ENCODE measurements at places on chromosomes 13 and 19.

DNA sequence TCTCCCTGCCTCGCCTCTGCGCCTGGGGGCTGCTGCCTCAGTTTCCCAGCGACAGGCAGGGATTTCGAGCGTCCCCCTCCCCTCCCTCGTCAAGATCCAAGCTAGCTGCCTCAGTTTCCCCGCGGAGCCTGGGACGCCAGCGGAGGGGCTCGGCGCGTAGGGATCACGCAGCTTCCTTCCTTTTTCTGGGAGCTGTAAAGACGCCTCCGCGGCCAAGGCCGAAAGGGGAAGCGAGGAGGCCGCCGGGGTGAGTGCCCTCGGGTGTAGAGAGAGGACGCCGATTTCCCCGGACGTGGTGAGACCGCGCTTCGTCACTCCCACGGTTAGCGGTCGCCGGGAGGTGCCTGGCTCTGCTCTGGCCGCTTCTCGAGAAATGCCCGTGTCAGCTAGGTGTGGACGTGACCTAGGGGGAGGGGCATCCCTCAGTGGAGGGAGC lies 722 bp upstream of the ICAM1 start:
- DNase-seq = peak; percentile 94

DNA sequence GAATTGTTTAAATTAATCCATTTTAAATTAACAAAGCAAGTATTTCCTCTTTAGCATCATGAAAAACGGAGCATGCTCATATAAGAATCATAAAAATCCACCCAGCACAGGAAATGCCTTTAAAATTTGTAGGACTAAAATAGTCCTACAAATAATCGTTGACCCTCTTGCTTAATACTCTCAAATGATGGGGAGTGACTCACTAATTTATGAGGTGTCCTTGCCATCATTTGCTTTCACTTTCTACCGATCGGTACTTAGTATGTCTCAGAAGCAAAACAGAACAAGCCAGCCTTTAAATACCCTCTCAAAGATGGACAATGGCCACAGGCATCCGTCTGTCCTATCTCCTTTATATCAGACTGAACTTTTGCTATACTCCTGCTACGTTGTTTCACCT lies 97.2 kb downstream of the SUCLA2 start:
- peak; percentile 59 for DNase-seq

DNA sequence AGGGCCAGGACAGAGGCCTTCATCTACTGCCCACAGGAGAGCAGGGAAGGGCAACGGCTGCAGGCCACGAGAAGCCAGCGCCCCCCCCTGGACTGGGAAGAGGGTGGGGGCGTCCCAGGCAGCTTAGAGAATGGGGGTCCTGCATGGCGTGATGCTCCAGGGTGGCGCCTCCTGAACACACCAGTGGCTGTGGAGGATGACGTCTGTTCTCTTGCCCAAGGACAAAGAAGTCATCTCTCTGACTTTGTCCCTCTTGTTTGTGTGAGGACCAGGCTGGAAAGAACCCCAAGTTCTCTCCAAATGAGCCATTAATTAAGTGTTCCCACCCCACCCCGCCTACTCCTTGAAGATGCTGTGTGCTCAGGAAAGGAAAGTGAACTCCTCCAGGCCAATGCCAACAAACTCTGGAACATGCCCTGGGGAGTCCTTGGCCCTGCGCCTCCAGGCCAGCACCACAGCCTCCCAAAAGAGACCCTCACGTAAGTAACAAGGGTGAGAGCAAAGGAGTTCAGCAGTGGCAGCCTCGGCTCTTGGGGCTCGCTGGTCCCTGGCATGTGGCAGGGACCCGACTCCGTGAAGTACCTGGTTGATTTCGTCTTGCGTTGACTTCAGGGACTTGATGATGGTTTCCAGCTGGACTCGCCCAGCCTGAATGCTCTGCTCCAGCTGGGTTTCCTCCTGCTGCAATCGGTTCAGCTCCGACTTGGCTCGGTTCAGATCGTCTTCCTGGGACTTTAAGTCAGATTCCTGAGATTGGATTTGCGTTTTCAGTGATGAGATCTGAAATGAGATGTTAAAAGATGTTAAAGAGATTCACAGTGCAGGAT lies 68.4 kb downstream of the EPS15L1 start:
- no peak for DNase-seq

GRCh38 chr19:4310247-4311121 lies 6.1 kb downstream of the FSD1 start:
- peak; percentile 13 for DNase-seq

DNA sequence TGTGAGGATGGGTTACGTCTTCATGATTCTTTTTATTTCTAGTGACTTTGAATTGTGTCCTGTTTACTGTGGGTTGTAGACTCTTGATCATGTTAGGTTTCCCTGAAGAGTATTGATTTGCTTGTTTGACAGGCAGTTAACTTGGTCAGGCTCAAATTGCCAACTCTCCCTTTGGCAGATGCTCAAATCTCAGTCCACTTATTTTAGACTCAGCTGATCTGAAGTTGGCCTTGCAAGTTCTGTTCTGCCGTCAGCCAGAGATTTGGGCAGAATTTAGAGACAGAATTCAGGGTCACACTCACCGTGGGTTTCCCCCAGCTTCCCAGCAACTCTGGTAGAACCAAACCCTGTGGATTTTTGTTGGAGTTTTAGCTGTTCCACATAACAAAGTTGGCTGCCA lies 71.6 kb upstream of the TEX29 start:
- DNase-seq = no peak

GRCh38 chr13:41655997-41656396 lies 198.6 kb downstream of the RGCC start:
- DNase-seq = no peak

DNA sequence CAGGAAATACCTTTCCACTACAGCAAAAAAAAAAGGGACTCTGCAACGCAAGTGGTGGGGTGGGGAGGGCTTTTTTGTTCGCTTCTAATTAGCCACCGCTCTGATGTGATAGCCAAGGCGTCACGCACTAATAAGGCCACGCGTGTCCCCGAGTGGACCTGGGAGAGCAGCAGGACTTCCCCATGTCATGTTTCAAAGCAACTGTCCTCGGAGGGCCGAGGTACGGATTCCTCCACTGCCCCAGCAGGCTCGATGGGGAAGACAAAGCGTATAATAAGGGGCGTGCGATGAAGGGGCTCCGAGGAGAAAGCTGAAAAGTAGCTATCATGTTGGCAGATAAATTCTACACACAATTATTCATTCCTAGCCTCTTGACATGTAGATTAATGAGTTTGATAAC lies 179.7 kb upstream of the ZNF507 start:
- DNase-seq = no peak

- DNase-seq = peak; percentile 61
These were observed 67.3 kb downstream of the TRPM4 start for GRCh38 chr19:49224879-49225278.

DNA sequence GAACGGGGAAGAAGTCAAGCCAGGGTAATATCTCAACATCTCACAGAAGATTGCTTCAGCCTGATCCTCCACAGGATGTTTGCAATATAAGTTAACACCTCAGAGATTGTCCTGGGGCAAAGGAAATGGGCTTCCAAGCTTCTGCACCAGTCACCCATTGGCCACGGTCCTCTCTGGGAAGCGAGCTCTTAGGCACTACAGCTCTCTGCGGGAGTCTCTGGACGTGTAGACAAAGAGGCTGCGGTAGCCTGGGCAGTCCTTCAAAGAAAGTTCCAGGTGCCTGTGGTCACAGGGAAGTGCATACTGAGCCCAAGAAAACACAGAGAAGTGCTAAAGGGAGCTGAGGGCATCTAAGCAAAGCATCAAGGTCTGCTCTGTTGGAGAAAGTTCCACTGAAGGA lies 805.7 kb downstream of the DIAPH3 start:
- no peak for DNase-seq

DNA sequence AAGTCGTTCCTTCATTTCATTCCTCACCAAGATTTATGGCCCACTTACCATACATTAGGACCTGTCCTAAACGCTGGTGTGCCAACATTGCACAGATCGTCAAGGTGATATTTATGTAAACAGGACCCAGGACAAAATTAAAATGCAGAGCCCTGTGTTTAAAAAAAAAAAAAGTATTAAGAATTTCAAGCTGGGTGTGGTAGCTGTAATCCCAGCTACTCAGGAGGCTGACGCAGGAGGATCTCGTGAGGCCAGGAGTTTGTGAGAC lies 6.5 kb upstream of the ZNF444 start:
- DNase-seq = no peak

DNA sequence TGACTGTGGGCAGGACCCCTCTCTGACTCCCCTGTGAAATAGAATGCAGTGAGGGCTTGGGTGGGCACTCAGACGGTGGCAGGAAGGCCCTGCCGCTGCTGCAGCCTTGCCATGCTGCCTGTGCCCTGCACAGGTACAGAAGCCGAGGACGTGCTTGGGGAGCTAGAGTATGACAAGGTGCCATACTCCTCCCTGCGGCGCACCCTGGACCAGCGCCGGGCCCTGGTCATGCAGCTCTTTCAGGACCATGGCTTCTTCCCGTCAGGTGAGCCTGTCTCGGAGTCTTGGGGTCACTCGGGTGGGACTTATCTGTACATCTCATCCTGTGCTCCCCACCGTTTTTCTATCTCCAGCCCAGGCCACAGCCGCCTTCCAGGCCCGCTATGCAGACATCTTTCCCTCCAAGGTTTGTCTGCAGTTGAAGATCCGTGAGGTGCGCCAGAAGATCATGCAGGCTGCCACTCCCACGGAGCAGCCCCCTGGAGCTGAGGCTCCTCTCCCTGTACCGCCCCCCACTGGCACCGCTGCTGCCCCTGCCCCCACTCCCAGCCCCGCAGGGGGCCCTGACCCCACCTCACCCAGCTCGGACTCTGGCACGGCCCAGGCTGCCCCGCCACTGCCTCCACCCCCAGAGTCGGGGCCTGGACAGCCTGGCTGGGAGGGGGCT lies 7.3 kb upstream of the PRR19 start:
- no peak for DNase-seq

DNA sequence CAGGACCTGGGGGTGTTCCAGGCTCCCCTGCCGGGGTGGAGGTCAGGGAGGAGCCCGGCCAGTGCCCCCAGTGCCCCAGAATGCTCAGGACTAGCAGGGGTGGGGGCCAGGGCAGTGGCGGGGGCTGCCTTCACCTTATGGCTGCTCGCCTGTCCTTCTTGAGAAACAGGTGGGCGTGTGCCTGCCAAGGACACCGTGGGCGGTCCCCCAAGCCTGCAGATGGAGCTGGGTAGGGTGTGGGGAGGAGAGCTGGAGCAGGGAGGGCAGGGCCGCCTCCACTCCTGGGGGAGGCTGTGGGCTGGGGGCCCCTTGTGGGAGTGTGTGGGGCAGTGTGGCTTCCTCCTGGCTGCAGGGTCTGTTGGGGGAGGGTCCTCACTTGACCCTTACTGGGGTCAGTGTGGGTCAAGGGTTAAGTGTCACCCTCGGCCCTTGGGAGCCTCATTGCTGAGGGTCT lies 160.1 kb downstream of the KDM4B start:
- DNase-seq = no peak

GRCh38 chr19:35055715-35056179 lies 14.2 kb downstream of the HPN start:
- DNase-seq = no peak

DNA sequence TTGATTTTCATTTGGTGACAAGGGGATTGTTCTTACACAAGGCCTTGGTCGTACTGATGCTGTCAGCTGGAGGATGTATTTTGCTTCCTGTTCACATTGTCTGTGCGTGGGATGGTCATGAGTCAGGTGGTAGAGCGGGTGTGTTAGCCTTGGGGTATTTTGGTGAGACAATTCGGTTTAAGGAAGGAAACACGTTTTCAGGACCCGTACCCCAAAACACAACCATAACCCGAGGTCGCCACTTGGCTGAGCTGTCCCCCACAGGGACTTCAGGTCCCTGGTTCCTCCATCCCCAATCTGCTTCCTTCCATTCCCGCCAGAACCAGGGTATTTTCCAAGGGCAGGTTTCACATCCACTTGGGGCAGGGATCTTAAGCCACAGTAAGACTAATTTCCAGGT lies 15.0 kb downstream of the MYO9B start:
- peak; percentile 96 for DNase-seq

DNA sequence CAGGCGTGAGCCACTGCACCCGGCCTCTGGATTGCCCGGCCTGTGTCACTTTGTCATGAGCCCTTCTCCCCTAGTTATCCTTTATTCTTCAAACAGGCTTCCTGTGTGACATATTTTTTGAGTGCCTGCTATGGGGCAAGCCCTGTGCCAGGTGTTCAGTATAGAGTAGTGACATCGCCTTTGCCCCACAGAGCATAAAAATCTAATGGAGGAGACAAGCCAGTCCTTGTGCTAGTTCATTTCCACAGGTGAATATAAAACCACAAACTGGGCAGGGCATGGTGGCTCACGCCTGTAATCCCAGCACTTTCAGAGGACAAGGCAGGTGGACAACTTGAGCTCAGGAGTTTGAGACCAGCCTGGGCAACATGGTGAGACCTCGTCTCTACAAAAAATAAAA lies 43.2 kb downstream of the BBC3 start:
- no peak for DNase-seq

GRCh38 chr19:48295458-48295857 lies 25.6 kb downstream of the ZNF114 start:
- DNase-seq = no peak

DNA sequence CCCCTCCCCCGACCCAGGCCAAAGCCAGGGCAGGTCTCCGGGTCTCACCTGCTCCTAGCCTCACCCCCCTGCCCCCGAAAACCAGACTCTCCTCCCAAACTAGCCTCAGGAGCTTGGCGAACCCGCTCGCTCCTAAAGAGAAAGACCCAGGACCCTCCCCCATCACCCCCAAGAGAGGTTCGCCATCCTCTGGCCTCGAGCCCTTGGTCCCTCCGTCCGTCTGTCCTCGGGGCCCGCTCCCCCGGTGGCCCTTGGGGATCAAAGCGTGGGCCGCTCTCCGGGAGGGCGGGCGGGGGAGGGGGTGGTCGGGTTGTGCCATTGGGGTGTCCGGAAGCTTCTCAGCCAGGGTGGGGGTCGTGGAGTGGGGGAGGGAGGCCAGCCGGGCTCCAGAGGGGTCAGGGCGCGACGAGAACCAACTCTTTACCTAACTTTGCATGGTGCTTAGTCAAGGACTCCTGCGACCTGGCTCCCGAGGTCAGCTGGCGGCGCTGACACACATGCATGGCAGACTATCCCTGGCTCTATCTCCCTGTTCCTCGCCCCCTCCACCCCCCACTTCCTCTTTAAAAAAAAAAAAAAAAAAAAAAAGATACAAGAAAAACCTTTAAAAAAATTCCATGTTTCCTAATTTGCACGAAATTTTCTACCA lies 15.6 kb downstream of the SMIM24 start:
- DNase-seq = peak; percentile 32

GRCh38 chr19:19558636-19559035 lies 20.6 kb downstream of the CILP2 start:
- DNase-seq = no peak

DNA sequence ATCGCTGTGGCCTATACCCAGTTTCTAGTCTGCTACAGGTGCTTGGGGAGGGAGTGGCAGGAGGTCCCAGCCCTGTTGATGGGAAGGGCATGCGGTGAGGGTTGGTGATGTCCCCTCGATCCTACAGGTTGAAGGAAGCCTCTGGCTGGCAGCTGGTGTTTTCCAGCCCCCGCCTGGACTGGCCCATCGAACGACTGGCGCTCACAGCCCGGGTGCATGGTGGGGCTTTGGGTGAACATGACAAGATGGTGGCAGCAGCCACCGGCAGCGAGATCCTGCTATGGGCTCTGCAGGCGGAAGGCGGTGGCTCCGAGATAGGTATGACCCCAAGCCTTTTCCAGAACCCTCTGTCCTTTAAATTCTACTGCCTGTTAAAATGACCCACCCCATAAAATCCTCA lies 3.9 kb downstream of the SHKBP1 start:
- no peak for DNase-seq
